ENCODE measurements at places on chromosomes 5 and 9.

DNA sequence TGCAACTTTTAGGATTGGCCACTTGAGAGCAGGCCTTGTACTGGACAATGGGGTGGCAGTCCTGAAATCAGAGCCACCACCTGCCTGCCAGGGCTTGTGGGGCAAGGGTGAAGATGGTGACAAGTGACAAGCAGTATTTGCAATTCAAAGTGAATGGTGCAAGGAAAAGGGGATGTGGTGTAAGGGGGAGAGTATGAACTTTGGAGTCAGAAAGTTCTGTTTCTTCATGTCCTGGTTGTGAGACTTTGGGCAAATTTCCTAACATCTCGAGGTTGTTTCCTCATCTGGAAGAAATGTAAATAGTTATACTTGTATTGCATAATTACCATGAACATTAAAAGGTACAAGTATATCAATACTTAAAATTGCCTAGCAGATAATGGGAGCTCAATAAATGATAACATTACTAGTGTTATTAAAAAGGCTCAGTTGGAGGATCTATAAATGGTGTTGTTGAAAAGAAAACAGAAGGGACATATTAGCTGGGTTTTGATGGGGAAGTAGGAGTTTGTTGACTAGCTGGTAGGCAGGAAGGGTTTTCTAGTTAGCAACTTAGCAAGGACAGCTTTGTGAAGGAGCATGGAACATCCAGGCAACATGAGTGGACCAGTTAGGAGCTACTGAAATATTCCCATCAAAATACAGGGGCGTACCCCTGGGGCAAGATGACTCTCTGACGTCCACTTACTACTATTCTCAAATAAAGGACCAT lies 21.3 kb upstream of the MEGF9 start:
- DNase-seq: no peak

DNA sequence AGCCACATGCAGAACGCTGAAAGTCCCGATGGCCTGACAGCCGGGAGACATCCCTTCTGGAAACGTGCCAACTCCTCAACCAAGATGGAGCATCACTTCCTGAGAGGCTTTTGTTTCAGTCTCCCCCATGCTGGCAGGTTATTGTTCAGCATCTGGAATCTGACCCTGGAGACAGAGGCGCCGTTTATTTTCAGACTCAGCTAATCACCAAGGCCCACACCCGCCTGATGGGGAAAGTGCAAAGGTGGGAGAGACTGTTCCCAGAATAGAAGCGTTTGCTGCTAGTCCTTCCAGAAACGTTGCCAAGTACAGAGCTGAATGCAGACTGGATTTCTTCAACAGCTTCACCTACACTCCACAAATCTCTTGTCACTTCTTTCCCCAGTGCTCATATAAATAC lies 41.8 kb upstream of the S1PR3 start:
- DNase-seq: peak; percentile 83

DNA sequence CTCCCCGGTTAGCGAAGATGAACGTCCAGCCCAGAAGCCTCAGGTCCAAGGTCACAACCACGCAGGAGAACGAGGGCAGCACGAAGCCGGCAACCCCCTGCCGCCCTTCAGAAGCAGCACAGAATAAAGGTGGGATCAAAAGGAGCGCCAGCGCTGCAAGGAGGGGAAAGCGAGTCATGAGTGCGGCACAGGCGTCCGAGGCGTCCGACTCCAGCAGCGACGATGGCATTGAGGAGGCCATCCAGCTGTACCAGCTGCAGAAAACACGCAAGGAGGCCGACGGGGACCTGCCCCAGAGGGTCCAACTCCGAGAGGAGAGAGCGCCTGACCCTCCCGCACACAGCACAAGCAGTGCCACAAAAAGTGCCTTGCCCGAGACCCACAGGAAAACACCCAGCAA lies 5.8 kb downstream of the PPP1R26 start:
- DNase-seq: no peak

DNA sequence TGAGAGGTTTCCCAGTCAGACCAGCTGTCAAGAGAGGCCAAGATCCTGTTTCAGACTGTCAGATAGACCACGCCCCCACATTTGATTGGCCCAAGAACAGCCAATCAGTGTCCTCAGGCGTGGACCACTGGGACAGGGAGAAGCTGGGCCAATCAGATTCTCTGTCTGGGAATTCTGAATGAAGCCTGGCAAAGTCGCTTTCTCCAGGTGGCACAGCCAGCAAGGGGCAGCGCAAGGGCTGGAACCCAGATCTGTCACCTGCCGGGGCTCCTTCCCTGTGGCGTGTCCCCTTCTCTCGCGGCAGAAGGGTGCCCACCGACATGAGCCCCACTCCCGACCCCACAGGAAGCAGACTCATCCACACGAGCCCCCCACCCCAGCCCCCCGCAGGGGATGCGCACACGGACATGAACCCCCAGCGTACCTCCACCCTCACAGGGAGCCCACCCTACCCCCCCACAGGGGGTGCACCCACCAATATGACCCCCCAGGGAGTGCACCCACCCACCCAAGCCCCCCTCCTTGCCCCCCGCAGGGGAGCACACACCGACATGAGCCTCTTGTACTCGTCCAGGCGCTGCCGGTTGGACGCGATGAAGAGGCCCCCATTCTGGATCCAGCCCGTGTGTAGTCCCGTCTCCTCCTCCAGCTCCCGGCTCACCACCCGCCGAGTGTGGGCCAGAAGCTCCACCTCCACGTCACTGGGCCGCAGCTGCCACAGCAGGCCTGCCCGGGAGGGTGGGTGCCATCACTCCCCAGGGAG lies 6.1 kb downstream of the SARDH start:
- DNase-seq: no peak

DNA sequence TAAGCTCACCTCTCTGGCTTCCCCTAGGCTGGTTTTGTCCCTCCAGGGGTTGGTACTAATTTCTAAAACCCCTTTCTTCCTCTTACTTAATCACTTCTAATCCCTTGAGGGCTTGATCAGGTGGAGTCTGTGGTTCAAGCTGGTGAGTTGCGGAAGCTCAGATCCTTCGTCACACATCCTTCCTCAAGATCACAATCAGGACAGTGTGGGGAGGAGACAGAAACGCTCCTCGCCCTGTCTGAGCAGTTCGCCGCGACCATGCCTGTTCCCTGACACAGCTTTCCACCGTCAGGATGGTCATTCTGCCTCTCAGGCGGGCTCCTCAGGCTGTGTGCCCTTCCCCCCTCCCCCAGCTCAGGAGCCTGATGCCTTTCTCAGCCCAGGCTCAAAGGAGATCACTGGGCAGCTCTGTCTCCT lies 24.3 kb downstream of the CPLX2 start:
- no peak for DNase-seq

GRCh38 chr9:121700165-121700831 lies 48.9 kb downstream of the DAB2IP start:
- DNase-seq: peak; percentile 49

DNA sequence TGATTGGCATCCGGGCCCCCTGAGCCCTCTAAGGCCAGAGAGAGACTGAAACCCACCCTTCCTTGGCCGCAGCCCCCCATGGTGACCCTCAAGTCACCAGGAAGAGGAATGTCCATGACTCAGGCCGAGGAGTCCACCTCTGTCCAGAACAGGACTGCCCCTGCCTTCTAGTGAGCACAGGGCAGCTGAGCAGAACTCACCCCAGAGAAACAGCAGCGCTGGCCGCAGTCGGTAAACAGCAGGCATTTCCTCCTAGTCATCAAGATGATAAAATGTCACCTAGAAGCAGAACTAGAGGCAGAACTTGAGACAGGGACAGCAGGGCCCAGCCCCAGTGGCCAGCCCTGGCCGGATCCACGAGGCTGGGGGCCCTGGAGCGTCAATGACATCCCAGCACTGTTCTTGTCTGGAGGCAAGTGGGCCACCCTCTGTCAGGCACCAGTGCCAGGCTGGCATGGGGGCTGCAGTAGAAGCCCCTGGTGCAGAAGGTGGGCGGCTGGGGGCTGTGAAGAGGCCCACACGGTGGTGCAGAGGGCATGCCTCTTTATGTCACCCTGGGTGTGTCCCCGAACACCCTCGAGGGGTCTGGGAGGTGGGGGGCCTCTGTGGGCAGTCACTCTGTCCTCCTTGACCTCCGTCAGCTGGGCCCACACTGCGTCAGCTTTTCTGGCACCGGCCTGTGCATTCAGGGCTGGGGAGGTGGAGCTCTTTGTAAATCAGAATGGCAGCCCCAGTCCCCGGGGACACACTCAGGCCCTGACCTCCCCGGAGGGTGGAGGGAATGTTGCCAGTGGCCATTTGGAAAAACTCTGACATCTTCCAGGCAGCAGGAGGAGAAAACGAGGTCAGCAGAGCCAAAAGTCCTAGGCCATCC lies 83.0 kb downstream of the NTNG2 start:
- DNase-seq: no peak

GRCh38 chr5:142017832-142018427 lies 5.1 kb upstream of the GNPDA1 start:
- peak; percentile 71 for DNase-seq

DNA sequence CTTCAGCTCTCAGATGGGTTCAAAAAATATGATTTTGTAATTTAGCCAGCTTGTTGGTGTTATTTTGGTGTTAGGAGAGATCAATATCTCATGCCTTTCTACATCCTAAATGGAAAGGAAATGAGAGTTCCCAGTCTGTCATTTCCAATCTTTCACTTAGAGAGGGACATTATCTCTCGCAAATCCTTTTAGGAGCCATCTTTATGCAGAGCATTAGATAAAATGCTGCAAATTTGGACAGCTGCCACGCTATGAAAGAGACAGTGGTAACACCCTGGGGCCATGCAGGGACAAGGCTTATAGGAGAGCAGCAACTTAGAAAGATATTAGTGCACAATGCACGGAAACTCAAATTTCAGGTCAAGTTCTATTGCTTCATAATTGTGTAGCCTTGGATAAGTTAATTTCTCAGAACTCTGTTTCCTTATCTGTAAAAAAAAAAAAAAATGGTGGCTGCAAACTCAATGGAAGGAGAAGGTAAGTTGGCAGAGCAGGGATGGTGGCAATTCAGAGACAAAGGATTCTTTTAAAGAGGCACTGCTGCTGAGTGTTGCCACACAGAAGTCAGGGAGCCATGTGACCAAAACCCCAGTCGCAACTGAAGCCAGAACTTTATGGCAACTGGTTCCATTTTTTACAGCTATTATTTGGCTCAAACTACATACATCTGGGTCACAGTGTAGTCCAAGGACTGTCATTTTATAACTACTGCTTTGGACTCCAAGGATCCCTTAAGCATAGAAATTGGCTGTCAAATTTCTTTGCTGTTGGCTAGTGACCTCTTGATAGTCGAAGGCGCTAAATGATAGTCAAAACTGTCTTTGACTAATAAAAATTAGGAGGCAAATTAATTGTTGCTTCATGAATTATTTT lies 210.2 kb downstream of the FRMD3 start:
- no peak for DNase-seq

DNA sequence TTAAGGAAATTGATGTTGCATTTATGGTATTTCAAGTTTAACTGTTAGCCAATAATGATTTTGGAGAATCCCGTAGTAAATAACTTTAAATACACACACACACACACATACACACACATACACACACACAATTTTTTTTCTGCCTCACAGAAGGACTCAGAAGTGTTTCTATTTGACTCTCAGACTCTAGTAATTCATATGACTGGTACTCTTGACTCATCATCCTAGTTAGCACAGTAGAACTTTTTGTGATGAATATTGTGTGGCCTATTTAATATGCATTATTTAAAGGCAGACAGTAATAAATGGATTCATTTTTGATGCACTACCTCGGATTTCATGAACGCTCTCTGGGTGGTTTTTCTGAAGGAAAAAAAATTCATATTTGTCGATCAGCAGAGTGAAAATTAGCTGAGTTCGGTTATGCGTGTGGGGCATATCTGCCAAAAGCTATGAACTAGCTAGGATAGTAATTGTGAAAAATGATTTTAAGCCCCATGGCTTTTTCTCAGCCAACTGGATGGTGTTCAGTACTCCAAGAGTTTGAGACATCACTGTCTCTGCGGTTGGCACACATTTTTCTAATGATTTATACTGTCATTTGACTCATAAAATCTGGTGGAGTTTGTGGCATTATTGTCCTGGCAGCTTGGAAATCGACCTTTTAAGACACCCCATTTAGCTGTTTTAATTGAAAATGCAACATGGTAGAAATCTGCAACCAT lies 102.2 kb downstream of the PCSK5 start:
- no peak for DNase-seq

DNA sequence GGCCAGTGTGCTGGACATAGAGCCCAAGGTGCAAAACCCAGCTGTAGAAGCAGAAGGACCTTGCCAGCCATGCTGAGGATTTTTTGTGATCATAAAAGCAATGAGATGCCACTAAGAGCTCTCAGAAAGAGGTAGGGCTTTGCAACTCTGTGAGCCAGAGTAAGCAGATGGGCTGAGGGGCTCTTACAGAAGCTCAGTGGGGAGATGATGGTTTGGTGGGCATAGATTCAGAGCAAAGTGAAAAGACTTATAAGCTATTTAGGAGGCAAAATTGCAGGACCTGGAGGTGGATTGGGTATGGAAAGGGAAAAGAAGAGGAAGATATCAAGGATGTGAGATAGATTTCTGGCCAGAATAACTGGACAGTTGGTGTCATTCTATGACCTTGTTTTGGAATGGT lies 302.0 kb downstream of the NTRK2 start:
- DNase-seq: no peak

DNA sequence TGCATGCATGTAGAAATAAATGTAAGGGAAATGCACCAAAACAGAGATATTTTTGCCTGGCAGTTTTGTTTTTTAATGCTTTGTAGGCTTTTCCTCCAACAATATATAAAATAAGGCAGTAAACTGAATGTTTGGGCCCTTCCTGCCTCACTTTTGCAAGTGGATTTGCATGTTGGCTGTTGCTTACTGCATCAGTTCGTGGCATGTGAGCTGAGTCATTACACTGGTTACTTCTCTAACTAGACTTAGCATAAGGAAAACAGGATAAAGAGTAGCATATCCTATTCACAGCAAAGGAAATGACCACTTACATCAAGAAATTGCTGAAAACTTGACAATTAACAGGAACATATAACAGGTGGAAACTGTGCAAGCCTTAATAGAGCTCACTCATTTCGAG lies 113.4 kb downstream of the TLE1 start:
- peak; percentile 47 for DNase-seq

DNA sequence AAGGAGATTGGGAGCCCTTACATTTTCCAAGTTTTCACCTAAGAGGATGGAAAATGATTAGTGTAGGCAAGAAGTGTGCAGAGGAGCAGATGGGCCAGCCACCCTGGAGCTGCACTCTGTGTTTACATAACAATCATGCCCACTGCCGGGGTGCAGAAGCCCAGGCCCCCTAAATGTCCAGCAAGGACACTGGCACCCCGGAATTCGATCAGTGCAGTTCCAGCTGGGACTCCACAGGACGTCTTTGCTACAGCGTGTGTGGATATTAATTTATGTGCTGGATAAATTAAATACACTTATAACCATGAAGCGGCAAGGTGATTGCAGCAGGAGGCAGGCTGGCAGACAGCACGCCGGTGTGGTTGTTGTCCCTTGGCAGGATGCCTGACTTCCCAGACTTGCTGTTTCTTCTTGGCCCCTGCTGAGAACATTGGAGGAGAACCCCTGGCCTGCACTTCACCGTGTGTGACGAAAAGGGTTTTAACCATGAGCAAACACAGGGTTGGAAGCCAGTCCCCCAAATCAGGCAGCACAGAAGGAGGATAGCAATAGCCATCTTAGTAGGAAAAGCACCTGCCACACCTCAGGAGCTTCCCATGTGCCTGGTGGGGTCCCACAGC lies 73.7 kb downstream of the GADD45G start:
- no peak for DNase-seq

GRCh38 chr5:181243564-181244343 lies at the start of gene RACK1:
RACK1 (minus strand) TSS chr5:181243906; CDS start chr5:181243800, 106 bp downstream.
- peak; percentile 95 for DNase-seq

GRCh38 chr9:114178076-114178475 lies 22.7 kb downstream of the COL27A1 start:
- no peak for DNase-seq

GRCh38 chr9:134335061-134335460 lies 8.8 kb downstream of the RXRA start:
- no peak for DNase-seq
